HS-27A (cell line): ENCODE measurements at places on chromosomes 6 and 20.
A peak's percentile ranks its signal among the peaks of the same experiment; 100 is the strongest.

GRCh38 chr6:3291987-3292386 is 33.2 kb downstream of the PSMG4 start:
- DNase-seq: no peak

DNA sequence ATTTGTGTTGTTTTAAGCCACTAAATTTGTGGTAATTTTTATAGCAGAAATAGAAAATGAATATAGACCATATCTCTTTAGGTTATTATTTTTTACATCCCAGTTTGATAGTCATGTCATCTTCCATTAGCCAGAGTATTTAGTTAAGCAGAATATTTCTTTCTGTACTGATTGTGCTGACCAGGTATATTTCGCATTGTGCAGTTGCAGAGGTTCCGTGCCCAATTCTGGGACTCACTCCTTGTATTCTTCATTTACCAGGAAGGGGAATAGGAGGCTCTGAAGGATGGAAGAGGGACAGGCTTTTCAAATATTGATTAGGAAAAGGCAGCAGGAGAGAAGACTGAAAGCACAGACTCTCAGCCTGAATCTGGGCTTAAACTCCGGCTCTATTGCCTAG is 217.8 kb downstream of the AKAP7 start:
- DNase-seq: no peak

DNA sequence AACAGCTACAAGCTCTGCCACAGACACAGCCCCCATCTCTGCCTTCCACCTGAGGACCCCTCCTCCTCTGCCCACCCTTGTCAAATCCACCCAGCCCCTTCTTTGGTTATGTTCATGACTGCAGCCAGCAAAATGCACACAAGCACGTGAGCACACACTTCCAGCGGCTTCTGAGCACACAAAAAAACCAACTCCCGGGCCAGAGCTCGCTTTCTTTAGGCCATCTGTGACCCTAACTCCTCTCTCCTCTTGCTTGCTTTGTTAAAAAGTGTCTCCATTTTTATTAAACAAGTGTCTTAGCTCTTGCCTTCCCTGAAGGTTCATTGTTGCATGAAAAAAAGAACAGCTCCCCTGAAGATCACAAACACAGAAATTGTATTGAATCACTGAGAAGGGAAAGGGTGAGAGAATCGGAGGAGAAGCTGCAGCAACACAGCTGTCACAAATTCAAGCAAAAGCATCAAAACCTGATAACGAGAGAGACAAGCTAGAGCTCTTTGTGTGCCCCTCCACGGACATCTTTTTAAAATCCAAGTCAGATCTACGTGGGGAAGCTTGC is 142.1 kb downstream of the CD83 start:
- no peak for DNase-seq

DNA sequence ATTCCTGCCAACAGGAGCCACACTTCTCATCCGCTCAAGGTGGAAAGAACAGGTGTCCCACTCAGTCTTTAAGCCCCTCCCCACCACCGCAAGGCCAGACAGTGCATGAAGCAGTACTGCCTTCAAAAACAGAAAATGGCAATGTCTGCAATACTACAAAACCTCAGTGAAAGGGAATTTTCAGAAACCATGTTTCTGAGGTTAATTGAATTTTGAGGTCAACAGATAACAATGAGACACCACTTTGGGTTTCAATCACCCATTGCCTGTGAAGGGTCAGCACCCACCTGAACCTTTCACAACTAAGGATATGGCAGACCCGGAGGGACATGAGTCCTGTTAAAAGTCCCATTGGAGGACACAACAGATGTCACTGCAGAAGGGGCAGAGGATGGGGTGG is 13.0 kb downstream of the ZC3H12D start:
- DNase-seq: no peak

GRCh38 chr20:39778431-39778830 is 816.3 kb downstream of the DHX35 start:
- DNase-seq: no peak

- DNase-seq: no peak
Measured at GRCh38 chr20:29740601-29740950, 1516.9 kb upstream of the DEFB115 start.

GRCh38 chr20:46939031-46939965 is 44.7 kb downstream of the EYA2 start:
- no peak for DNase-seq

- no peak for DNase-seq
Measured at GRCh38 chr6:13428583-13429405, 58.6 kb downstream of the GFOD1 start.

DNA sequence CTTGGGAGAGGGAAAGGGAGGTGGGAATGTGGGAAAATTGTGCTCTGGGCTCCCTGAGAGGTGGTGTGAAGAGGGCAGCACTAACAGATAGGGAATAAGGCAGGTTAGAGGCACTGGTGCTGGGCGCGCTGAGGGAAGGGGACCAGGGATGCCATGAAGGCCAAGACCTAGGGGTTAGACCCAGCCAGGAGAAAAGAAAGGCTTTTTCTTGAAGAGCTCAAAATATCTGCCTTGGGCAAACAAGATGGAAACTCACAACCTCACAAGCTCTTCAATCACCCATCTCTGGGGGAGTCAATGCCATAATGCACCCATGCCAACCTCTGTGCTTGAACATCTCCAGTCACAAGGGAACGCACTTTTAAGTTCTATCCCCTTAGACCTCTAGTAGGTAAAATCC is 363.6 kb upstream of the CHD6 start:
- no peak for DNase-seq

GRCh38 chr6:32623693-32624092 is 13.5 kb upstream of the HLA-DQA1 start:
- DNase-seq: no peak

- no peak for DNase-seq
Measured at GRCh38 chr6:3937438-3937837, 88.3 kb downstream of the FAM50B start.

- no peak for DNase-seq
Measured at GRCh38 chr6:108897371-108897770, 49.1 kb downstream of the ARMC2 start.

DNA sequence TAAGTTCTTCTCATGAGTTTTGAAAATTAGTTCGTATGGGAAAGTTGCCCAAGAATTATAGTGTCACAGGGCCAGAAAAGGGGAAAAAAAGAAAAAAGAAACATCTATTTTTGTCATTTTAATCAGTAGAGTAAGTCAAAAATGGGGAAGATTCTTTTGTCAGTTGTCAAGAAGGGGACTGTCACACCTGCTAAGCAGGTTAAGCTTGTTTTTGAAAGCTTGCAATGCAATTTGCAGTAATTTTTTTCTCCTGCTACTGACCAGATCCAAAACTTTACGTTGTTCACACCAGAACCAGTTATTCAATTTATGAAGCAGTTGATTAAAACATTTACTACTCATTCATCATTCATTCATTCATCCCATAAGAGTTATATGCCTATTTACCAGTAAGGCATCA is 171.4 kb downstream of the SOX4 start:
- DNase-seq: no peak

- DNase-seq: no peak
Measured at GRCh38 chr20:13515291-13515690, 123.4 kb downstream of the TASP1 start.

GRCh38 chr6:17712576-17712975 is 5.9 kb upstream of the NUP153 start:
- DNase-seq: no peak

- no peak for DNase-seq
Measured at GRCh38 chr20:63694584-63695423, 1.6 kb upstream of the TNFRSF6B start.

- no peak for DNase-seq
Measured at GRCh38 chr6:107357842-107358241, 101.5 kb downstream of the PDSS2 start.

DNA sequence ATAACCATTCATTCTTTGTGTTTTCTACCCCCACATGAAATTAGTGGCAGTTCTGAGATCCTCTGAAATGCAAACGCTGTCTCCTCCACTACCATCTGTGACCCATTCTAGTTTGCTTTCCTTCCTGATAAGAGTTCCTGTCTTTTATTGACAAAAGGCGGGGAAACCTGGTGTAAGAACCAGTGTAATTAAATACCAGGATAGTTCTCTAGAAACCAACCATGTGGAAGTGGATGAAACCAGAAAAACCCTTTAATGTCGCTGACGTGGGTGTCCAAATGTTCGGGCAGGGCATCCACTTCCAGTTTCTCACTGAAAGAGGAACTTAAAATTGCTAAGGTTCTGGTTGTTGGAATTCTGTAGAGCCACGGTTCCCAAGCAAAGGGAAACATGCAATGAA is 79.1 kb downstream of the TNFRSF21 start:
- DNase-seq: no peak

GRCh38 chr6:12420626-12421025 is 130.5 kb downstream of the EDN1 start:
- peak; percentile 64 for DNase-seq

DNA sequence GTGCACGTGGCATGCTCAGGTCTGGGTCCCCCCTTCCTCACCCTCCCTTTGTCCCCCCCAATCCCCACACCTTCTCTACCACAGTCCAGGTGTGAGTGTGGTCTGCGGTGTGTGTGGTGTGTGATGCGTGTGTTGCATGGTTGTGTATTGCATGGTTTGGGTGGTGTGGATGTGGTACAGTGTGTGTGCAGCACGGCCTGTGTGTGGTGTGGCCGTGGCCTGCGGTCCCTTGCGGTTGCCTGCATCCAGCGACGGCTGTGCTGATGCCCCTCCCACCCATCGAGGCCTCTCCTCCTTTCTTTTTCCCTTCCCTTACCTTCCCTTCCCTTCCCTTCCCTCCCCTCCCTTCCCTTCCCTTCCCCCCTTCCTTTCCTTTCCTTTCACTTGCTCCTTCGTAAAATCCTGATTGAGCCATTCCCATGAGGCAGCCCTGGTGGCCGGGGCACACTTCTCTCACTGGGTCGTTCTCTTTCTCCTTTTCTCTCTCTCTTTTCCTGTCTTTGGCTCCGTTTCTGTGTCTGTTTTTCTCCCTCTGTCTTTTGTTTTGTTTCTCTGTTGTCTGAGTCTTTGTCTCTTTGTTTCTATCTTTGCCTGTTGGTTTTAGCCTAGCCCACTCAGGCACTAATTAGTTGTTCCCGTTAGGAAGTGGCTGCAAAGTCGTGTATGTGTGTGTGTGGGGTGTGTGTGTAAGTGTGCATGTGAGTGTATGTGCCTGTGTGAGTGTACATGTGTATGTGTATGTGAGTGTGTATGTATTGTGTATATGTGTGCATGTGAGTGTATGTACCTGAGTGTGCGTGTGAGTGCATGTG is 65.7 kb downstream of the SRC start:
- DNase-seq: no peak

- no peak for DNase-seq
Measured at GRCh38 chr6:98797217-98797994, 37.0 kb upstream of the POU3F2 start.

DNA sequence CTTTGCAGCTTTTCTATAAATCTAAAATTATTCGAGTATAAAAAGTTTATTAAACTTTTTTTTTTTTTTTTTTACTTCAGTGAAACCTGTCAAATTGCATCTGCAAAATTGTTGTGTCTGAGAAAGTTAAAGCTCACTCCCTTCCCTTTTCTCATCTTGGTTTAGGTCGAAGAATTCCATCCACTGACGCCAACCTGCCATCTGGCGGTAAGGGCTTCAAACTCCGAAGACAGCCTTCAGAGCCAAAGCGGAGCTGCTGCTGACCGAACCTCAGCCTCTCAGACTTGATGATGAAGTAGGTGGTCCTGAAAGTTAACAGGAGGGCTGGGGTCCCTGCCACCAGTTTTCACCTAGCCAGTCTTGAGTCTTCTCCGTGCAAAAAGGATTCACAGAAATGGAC is 29.6 kb upstream of the VAPB start:
- no peak for DNase-seq

GRCh38 chr20:16346956-16347355 is 226.3 kb downstream of the KIF16B start:
- no peak for DNase-seq

GRCh38 chr20:18488301-18488700 is 8.7 kb downstream of the RBBP9 start:
- DNase-seq: no peak

DNA sequence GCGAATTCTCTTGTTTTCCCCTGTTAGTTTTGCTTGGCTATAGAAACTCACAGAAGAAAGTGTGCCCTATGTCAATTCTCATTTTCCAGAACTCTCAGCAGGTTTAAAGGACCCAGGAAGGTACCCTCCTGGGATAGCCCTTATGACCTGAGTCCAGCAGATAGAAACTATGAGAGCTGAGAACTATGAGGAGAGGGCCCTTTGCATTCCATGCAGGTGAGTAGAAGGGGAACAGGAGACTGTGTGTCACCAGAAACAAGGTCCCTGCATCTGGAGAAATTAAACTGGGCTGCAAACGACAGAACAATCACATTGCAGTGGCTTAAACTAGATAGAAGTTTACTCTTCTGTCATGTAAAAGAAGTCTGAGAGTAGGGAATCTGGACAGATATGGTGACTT is 35.7 kb upstream of the SCUBE3 start:
- no peak for DNase-seq

DNA sequence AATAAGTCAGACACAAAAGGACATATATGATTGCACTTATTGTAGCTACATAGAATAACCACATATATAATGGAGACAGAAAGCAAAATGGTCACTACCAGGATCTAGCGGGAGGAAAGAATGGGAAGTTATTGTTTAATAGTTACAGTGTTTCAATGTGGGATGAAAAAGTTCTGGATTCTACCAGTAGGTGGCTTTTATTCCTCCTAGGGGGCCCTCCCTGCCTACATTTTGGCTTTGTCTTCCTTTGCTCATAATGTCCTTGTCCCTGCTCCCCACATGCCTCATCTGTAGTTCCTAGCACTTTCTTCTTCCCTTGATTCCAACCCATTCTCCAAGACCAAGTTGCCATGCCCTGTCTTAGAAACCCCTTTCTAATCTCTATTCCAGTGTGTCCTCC is 16.3 kb downstream of the ZNF133 start:
- DNase-seq: no peak

- DNase-seq: no peak
Measured at GRCh38 chr6:108902382-108902792, 54.2 kb downstream of the ARMC2 start.

DNA sequence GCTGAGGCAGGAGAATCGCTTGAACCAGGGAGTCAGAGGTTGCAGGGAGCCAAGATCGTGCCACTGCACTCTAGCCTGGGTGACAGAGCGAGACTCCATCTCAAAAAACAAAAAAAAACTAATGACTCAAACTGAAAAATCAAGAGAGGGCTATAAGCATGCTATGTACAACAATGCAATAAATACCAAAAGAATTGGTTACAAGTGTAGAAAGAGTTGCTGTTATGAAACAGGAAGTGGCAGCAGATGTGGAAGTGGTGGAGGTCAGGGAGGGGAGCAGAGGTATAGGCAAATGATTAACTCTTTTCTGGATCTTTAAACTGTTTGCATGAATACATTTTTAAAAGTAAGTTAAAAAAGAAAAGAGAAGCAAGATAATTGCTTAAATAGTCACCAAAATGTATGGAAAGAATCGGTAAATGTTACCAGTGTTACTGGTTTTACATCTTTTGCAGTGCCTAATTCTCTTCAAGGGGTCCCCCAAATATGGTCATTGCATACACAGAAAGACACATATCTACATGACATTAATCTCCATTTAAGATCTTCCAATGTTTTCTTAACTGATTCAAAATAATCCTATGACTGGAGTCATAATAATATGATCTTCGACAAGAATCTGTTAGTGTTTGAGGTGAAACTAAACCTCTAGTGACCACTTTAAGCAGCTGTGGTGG is 15.0 kb downstream of the CALHM6 start:
- no peak for DNase-seq
